GM06990 (cell line): ENCODE measurements at places on chromosomes 1 and 21.

GRCh38 chr1:5982868-5983267 is 9.4 kb downstream of the NPHP4 start:
- no peak for DNase-seq

DNA sequence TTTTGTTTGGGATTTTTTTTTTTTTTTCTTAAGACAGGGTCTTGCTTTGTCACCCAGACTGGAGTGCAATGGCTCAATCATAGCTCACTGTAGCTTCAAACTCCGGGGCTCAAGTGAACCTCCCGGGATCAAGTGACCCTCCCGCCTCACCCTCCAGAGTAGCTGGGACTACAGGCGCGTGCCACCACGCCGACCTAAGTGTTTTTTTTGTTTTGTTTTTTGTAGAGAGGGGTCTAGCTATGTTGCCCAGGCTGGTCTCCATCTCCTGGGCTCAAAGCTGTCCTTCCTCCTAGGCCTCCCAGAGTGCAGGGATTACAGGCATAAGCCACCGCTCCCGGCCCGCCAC is 776 bp downstream of the HLCS start:
- DNase-seq, result peak; percentile 15

GRCh38 chr1:5522531-5523145 is 469.6 kb downstream of the NPHP4 start:
- no peak for DNase-seq

DNA sequence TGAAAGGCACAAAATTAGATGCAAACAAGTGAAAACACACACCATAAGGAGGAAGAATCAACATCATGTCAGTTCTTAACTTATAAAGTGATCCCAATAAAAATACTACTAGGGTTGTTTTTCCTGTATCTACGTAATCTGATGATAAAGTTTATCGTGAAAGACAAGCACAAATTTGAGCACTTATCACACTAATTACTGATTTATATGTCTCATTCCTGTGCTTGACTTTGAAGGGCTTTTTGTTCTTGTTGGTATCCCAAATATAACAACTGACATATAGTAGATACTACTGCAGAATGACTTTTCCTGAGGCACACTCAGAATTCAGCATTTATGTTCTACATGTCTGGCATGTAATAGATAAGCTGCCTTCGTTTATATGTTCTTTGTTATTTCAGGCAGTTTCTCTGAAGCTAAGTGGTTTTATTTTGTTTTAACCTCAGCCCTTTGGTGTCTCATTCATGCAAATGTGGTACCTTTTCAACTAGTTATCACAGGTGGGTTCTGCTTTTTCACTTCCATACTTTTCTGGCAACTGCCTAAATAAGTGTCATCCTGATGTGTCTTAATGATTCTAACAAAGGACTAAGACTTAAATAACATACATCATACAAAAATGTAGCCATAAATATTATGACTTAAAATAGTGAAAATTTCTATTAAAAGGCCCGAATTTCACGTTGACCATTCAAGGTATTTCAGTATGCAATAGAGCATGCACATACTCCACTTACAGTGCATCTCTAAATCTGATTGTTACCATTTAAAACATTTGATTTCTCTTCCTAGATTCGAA is 73.2 kb downstream of the LRRC8C start:
- DNase-seq, result no peak

DNA sequence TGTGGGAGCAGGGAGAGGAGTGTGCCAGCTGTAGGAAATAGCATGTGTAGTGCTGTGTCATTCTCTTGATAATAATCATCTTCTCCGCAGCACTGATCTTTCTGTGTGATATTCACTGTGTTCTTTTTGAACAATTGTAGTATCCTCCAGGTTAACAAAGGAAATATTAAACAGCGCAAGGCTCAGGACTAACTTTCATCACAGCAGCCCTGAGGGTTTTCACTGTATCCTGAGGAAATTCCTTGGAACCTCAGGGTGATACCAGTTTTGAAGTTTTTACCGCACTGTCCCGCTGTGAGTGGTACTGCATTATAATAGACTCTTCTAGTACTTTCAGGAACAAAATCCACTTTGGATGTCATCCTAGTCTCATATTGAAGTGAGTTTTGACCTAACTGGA is 228.4 kb upstream of the COA6 start:
- no peak for DNase-seq

DNA sequence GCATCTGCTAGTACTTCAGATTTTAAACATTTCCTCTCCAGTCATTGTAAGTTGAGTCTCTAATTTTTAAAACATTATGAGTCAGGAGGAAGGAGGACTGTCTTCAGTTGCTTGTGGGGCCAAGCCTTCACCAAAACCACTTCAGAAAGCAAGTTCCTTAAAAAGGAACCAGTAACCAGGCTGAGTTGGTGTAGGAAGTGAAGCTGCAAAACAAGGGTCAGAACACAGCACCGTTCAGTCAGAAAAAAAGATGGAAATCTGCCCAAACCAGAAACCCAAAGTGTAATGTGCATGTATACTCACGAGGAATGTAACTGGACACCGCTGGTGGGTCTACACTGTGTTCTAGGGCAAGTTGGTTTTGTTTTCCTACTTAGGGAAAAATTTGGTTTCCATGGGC is 402.1 kb downstream of the SETD4 start:
- no peak for DNase-seq

- no peak for DNase-seq
These were observed 28.2 kb upstream of the CLSTN1 start for GRCh38 chr1:9852004-9852403.

DNA sequence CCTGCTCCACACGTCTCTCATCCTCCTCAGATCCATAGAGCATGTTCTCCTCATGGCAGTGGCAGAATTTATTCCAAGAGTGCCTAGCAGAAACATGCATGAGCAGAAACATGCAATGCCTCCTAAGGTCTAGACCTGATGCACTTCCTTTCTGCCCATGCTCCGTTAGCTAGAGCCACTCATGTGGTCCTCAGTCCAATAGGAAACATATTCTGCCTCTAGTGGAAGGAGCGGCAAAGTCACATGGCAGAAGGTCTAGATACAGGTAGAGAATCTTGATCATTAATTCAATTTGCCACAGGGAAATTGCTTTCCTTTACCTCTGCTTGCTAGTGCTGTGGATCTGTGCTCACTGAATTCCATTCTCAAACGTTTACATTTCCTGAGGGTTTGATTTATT is 130.4 kb downstream of the KIF26B start:
- DNase-seq, result no peak

DNA sequence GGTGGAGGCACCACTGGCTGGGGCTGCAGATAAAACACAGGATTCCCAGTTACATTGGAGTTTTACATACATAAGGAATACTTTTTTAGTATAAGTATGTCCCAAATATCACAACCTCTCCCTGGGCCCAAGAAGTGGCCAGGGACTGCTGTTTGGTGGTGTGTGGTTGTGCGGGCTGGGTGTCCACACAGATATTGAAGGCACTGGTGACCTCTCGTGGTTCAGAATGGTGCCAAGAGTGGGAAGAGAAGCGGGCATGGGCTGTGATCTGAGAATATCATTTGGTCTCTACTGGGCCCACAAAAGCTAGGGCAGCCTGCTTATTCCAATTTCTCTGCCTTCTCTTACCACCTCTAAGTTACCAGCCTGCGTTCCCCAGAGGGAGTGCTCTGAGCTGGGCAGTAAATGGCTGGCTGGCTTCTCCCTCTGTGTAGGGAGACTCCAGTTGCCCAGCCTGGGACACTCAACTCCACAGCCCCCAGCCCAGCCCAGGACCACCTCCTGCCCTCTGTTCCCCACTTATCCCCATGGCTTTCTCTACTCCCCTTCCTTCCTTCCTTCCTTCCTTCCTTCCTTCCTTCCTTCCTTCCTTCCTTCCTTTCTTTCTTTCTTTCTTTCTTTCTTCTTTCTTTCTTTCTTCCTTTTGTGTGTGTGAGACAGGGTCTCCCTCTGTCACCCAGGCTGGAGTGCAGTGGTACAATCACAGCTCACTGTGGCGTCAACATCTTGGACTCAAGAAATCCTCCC is 42.8 kb upstream of the RD3 start:
- DNase-seq, result no peak

DNA sequence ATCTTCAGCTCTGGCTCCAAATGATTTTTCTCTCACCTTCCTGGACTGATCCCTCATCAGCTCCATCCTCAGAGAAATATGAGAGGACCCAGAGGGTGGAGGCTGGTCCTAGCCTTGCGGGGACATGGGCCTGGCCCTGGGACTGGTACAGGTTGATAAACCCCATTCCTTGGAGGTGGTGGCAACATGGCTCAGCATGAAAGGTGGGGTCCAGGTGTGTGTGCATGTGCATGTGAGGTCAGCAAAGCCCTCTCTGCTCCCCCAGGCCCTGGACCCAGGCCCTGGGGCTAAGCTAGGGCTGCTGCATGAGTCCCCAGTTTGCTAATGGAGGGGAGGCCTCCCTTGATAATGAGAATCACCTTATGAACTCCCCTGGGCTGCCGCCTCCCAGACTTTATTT is 363.1 kb downstream of the MATN1 start:
- no peak for DNase-seq

DNA sequence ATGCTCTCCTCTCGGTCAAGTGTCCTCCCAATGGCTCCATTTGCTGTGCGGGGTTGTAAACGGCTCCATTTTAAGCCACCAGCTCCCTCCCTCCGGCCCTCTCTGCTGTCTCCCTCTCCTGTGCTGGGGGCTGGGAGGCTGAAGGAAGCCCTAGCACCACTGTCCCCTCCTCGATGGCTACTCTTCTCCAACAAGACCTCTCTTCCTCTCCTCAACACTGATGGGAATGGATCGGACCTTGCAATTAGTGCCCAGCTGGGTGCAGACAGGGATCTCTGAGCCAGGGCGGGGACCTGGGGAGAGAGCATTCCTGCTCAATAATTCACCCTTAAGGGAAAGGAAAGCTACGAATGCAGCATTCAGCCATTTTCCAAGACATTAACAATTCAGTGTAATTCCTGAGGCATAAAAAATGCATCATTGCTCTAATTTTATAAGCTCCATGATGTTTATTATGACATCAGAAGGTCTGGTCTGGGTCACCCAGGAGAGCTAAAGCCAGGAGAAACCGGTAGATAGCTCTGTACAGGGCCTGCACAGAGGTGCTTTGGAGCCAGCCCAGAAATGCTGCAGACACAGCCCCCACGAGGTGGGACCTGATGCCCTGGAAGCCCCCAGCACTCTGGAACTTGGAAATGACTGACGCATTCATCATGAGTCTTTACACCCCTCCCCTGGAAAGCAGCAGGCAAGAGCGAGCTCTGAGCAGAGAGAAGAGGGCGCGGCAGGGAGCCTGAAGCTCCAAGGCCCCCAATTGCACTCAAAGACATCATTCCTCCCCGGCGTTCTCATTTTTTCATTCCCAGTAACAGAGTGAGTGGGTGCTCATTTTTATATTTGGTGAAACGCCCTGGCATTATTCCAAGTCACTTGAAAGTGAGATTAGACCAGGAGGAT is 76.2 kb upstream of the VAMP3 start:
- no peak for DNase-seq

- no peak for DNase-seq
These were observed 612.0 kb downstream of the MATN1 start for GRCh38 chr1:30111431-30111830.

GRCh38 chr21:36709030-36709867 is 10.3 kb downstream of the SIM2 start:
- no peak for DNase-seq

DNA sequence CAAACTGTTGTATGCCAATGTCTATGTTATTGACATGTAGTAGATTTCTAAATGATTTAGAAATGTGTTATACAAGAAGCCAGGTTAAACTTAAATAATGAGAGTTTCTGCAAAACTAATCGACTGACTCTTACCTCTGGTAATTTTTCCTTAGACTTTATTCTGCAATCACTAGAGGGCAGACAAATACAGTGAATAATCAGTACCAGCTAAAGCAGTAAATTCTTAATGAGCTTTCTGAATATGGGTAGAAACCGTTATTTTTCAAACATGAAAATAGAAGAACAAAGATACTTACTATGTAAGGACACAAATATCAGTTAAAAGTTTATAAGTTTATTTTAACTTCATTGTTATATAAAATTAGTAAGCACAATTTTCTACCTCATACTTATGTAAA is 97.9 kb upstream of the RGS1 start:
- peak; percentile 17 for DNase-seq

DNA sequence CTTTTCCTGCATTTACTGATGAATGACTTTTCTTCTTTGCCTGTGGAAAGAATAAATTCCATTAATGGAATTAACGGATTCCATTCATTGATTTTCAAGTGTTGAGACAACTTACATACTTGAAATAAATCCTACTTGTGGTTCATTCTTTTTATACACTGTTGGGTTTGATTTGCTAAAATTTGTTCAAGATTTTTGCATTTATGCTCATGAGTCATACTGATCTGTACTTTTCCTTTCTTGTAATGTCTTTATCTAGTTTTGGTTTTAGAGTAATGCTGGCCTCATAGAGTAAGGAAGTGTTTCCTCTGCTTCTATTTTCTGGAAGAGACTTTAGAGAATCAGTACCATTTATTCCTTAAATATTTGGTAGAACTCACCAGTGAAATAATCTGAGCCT is 14.4 kb downstream of the UROD start:
- no peak for DNase-seq

DNA sequence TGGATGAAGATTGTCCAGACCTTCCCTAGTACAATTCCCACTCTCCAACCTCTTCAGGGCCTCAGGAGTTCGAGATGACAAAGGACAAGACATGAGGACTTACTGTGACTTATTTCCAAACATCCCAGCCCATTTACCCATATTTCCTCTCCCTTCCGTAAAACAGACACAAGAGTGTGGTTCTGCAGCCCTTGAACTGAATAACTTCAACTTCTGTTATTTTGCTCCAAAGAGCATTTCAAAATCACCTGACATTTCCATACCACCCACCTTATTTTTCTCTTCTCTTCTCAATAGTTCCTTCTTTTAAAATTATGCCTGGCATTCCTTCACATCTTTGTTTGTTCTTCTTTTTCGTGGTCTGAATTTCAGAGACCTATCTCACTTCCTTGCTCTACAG is 8.7 kb upstream of the OR10K2 start:
- no peak for DNase-seq

GRCh38 chr1:25586181-25586588 is 30.4 kb upstream of the MAN1C1 start:
- no peak for DNase-seq
